Central memory CD4-positive, alpha-beta T cell (primary cell): ENCODE measurements at places on chromosomes 6 and 20.

DNA sequence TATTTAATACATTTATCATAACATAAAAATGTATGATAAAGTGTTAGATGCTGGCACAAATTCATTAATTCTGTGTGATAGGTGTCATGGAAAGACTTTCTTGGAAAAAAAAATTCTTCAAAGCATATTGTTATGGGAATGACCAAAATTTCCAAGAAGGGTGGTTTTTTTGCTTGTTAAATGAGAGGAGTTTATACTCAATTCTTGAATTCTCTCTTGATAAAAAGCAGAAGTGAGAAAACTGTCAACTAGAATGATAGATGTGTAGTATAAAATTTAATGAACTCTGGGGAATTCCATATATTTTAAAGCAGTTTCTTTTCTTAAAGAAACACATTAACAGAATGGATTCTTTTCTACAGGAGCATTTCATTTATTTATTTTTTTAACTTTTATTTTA, 62.0 kb upstream of the SNAP91 start:
- no peak for DNase-seq

DNA sequence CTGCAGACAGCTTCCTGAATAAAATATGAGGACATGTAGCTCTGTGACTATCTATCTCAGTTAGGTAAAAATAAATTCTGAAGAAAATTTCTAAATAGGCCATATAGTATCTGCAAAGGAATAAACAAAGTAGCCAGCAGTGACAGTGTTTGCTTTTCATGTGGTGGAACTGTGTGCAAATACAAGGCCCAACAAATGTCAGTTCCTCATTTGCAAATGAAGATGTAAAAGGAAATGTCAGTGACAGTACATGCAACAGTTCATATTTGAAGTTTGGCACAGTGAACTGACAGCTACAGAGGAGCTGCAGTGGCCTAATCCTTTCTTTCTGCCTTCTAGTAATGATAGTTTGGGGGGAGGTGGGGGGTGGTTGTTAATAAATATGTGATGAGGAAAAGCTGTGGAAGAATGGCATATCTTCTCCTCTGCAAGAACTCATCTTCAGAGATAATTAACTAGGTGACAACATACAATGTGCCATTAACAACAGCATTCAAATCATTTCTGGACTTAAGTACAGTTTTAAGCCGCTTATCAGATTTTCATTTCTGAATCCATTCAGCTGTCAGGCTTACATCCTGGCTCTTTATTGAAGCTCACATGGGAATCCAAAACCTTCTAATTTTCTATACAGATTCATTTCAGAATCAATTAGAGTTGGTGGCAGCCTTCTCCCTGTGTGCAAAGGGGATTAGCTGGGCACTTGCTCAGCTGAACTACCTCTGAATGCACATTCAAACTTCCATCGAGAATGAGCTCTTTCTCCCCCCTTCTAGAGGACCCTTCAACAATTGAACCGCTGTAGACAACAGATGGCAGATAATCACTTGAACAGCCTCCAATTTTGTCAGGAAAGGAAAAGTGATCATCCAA, 1059.0 kb upstream of the EPHA7 start:
- no peak for DNase-seq

- DNase-seq = no peak
Measured at GRCh38 chr6:170135821-170136471, 154.9 kb downstream of the DLL1 start.

- DNase-seq = no peak
Measured at GRCh38 chr6:107305391-107305790, 154.0 kb downstream of the PDSS2 start.

DNA sequence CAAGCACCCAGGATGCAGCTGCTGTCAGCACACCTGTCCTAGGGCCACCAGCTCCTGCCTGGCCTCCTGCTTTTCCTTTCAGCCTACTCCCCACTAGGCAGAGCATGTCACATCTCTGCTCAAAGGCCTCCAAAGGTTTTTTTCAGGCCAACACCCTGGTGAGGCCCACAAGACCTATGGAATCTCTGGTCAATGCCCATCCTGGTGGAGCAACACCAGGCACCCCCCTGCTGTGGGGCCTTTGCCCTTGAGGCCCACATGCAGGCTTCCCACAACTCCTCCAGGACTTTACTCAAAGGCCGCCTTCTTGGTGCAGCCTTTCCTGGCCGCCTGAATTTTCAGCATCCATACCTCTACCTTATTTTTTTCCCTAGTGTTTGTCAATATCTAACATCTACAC, 76.9 kb downstream of the SLC23A2 start:
- no peak for DNase-seq

DNA sequence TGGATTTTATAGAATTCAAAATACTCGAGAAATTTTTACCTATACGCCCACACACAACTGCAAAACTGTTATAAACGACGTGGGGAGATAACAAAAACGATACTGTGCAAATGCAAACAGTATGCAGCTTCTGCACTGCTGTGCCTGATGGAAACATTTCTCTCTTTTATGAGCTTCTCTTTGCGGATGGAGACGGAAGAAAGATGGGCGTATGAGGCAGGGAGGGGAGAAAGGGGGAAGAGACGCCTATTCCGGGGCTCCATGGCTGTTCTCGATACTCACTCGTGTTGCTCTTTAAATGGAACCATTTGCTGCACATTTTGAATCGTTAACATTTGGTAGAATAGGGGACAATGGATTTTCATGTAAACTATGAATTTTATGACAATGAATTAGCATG, 69.1 kb upstream of the EXOC2 start:
- DNase-seq = no peak
